ENCODE measurements at places on chromosomes 3 and 15.

GRCh38 chr15:39880718-39881387 lies 39.2 kb downstream of the GPR176 start:
- DNase-seq, result no peak

DNA sequence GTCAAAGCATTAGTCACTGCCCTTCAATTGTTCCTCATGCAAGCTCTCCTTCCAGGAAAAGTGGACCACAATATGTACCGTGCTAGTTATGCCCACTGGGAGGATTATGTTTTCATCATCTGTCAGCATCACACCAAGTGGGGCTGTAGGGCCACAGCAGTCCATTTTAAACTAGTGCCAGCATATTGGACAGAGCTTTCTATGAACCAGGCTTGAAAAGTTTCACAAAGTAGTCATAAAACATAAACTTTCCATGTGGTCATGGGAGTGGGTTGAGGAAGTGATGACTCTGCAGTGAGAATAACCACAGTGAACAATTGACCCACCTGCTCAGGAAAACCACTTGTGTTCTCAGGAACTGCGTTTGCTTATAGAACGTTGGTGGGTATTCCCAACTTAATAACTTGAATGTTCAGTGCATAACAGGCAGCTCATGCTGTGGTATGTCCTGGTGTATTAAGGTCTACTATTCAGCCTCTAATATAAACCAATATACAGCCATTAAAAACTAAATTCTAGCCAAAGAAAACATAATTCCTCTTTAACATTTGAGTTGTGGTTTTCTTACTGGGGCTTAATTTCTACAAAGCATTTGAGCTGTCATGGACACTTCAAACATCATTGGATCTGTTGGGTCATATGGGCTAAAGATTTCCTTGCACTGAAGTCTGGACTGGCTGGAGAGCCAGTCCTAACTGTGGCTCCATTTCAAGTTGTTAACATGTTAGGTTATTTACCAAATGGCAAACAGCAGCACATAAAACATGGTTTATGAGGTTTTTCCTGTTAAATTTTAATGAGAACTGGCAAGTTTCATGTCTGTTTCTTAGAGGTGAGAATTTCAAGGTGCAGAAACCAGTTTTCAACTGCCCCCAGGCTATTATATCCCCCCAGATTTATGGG lies 274.1 kb downstream of the OTOL1 start:
- DNase-seq, result no peak

- DNase-seq, result no peak
Observed at GRCh38 chr3:98029083-98029482, 6.0 kb downstream of the GABRR3 start.

GRCh38 chr3:133424937-133425869 lies 25.3 kb downstream of the BFSP2 start:
- DNase-seq, result no peak

DNA sequence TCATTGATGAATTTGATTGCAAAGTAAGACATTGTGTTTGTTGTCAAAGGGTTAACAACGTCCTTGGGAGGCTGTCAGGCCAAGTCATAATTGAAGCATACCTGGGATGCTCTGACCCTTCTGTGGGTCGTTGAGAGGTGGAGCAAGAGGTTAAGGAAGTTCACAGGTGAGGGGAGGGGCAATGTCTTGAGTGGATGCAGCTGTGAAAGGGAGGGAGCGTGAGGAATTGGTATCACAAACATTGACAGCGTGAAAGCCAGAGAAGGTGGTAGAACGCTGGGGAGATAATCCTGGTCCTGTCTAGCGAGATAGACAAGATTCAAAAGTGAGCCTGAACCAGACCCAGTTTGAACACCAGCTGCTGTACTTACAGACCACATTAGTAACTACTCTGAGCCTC lies 79.4 kb downstream of the HES1 start:
- no peak for DNase-seq

GRCh38 chr3:14278799-14279625 lies 100.4 kb downstream of the LSM3 start:
- DNase-seq, result no peak

GRCh38 chr3:185040425-185040824 lies 112.4 kb downstream of the C3orf70 start:
- no peak for DNase-seq

- no peak for DNase-seq
Observed at GRCh38 chr3:193515966-193516365, 38.7 kb downstream of the ATP13A4 start.

- no peak for DNase-seq
Observed at GRCh38 chr3:57749542-57749941, 6.6 kb upstream of the SLMAP start.

DNA sequence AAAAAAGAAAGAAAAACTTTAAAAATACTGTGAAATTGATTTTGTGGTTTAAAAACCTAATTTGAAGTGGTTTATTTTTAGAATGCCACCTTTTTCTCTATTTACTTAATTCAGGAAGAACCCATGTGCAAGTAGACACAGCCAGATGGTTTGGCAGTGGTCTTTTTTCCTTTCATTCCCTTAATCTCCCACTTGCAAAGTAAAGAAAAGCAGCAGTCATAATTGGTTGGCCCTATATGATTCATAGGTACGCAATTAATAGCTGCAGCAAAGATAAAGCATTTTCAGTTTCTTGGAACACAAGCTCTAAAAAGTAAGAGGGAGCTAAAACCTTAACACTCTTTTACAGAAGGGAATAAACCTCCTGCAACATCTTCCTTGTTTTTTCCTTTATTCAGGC lies 115.3 kb downstream of the MECOM start:
- no peak for DNase-seq

DNA sequence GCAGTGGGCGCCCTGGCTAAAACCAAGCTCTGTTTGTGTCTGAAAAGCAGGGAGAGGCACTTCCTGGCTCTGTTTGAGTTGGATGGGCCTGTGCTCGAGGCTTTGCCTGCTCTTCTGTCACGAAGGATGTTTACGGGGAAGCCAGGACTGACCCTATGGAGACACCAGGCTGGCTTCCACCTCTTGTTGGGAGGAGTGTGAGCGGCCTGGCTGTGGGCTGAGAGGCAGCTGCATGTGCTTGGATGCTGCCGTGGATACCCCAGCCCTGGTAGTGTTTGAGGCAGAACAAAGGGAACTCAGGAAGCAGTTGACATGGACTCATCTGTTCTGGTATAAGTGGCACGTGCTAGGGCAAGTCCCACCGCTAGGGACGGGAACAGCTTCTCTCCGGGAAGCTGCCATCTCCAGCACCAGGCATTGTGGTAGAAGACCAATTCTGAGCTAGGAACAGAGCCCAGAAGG lies 17.6 kb upstream of the SLC41A3 start:
- no peak for DNase-seq

GRCh38 chr3:122964811-122965210 lies 62.8 kb downstream of the SEMA5B start:
- no peak for DNase-seq

DNA sequence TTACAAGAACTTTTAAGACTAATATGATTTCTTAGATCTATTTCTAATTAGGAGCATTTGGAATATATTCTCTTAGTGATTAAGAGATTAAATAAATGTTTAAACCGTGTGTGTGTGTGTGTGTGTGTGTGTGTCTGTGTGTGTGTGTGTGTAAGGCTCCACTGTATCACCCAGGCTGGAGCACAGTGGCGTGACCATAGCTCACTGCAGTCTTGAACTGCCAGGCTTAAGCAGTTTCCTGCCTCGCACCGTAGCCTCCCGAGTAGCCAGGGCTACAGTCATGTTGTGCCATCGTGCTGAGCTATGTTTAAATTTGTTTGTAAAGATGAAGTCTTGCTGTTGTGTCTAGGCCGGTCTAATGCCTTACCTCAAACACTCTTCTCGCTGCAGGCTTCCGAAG lies 109.4 kb downstream of the KLHL25 start:
- no peak for DNase-seq
